Naive B cell (primary cell): ENCODE measurements at places on chromosomes 5 and 9. TPM values are rescaled to one million over a fixed set of nuclear protein-coding genes. Genes with fewer than 3 reads are reported as not detected.

Gene ORM1
- not detected for polyA plus RNA-seq

Gene MARCOL
- not detected for polyA plus RNA-seq

Gene IFNE
- polyA plus RNA-seq = not detected

Gene OLFM1
- polyA plus RNA-seq = not detected

Gene DBN1
- polyA plus RNA-seq = 0.88 TPM

Gene FIBCD1
- polyA plus RNA-seq = not detected

Gene WNK2
- polyA plus RNA-seq = not detected

GRCh38 chr9:26665666-26666065 lies 226.9 kb downstream of the CAAP1 start:
- no peak for DNase-seq

- DNase-seq = no peak
These were observed 98.5 kb upstream of the LMX1B start for GRCh38 chr9:126515001-126515872.

GRCh38 chr9:12667892-12668291 lies 25.3 kb upstream of the TYRP1 start:
- no peak for DNase-seq

DNA sequence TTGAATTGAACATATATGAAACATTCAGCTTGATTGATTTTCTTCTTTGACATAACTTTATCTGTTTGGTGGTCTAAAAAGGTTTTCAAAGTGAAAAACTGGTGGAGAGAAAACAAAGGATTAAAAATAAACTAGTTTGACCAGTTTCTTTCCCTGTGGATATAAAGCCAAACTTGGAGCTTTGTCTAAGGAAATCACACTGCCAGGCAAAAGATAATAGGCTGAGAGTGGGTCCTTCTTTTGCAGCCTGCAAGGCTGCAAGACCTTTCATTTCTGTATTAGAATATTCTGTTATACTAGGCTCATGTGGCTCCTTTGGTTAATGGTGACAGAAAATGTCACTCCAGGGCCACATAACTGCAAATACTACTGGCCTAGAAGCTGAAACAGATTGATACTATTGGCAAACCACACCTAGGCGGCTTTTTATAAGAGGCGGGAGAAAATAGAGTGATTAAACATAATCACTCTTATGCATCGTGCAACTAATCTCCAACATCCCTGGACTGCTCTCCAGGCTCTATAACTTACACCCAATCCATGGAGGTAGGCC lies 129.1 kb upstream of the ZNF462 start:
- no peak for DNase-seq

DNA sequence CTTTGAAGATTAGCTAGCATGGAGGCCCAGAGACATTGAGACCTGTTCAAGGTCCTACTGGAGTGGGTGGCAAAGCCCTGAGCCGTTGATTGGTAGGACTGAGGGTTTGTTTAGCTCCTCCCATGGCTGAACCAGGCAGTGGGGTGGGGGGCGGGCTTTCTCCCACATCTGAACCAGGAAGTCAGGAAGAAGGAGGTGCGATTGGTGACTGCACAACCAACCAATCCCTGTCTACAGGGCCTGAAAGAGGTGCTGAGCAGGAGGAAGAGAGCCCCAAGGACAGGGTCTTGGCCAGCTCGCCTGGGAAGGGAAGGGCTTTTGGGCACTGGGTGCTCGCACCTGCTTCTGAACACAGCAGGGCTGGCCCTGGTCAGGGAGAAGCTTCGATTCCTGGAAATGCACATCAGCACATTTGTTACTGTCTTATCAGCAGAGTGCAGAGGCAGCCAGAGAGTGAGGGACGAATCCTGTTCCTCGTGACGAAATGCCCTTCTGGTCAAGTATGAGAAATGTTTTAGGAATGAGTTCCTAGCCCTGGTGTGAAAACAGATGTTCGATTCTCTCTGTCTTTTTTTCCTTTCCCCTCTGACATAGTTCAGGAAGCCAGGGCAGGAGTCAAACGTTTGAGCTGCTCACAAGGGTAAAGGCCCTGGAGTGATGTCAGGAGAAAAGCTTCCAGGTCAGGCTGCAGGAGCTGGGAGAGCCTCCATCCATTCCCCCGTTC lies 294.8 kb upstream of the KLF4 start:
- no peak for DNase-seq

DNA sequence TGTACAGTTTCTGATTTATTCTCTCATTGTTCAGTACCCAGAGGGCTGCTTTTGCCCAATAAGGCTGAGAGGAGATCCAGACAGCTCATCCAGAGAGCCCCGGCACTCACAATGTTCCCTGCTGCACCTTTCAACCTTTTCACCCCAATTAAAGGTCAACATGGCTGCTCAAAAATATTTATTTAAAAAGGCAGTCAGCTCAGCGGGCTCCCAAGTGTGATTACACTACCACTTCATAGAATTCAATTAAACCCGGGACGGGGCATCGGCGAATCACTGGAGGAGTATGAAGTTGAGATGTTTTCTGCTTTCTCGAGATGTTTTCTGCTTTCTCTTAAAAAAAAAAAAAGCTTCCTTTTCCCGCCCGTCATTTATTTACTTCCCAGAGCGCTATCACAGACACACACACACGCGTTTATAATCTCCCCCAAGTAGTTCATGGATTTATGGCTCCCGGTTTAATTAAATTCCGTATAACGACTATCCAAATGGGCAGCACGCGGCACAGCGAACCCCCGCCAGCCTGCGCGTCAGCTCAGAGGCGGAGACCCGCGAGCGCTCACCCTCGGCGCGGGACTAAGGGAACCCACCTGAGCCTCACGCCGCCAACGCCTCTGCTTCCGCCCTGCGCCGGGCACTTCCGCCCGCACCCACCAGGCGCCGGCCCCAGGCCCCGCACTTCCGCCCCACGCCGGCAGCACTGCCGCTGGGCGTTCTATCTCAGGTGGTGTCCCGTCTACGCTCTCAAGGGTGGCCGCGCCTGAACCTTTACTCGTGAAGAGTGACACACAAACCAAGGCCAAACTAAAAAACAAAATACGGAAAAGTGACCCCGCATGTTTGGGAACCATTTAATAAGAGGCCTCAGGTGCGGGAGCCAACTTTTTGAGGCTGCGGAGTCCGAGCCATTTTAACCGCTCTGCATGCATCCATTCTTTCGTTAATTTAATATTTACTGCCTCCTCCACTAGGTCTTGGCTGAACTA lies at the start of gene C5orf63:
C5orf63 (minus strand) TSS at position 642 of the 986 bp plus-strand sequence. CDS start 14,507 bp downstream, outside the sequence.
- peak; percentile 89 for DNase-seq

DNA sequence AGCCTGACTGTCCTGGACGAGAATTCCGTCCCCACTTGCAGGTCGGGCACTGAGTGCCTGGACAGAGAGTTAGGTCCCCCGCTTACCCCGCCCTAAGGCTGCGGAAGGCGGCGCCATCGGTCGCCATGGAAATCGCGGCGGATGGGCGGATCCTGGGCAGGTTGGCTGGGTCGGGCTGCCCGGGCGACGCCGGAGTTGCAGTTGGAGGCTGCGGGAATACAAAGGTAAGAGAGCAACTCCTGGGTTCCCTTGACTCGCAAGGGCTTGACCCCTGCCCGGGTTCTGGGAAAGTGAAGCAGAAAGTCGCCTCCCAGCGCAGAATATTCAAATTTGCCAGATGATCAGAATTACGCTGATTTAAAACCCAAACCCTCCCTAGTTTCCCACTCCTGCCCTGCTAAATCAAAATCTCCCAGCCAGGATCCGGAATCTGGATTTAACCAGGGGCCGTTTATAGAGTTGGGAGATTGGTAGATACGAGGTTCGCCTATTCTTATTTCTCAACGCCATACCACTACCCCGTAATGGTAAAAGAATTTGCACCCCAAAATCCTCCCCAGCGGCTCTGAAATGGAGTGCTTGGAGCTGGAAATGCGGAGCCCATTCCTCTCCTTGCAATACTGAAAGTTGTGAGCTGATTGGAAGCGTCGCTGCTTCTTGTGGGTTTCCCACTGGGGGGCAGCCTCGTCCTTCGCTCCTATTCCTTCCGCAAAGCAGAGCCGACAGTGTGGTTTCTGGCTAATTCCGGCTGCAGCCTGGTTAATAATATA lies 156.4 kb upstream of the RASEF start:
- no peak for DNase-seq

DNA sequence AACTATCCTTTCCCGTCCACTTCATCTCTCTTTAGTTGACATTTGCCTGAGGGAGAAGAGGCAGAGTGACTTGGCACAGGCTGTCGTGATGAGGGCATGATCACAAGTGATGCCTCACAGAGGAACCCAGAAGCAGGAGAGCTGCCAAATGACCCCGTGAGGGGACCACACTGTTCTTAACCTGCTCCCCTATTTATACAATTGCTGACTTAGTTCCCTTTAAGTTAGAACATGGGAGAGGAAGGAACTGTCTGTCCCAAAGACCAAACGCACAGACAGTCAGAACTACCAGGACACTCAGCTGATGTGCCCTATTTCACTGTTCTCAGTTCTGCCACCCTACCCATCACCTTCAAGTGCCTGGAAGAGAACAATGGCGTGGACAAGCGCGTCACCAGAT lies 73.7 kb downstream of the SLC1A3 start:
- no peak for DNase-seq

- DNase-seq = no peak
These were observed 63.7 kb downstream of the LMX1B start for GRCh38 chr9:126677188-126678084.

DNA sequence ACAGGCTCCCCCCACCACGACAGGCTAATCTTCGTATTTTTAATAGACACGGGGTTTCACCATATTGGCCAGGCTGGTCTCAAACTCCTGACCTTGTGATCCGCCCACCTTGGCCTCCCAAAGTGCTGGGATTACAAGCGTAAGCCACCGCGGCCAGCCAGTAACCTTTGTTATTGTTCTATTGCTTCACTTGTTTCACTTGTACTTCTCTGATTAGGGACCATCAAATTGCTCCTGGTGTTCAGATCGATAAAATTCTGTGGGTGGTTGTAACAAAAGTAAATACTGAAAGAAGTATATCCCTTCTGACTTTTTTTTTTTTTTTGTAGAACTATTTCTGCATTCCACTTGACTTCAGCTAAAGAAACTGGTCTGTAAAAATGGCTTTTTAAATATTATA lies 445.5 kb upstream of the CDH10 start:
- DNase-seq = no peak

DNA sequence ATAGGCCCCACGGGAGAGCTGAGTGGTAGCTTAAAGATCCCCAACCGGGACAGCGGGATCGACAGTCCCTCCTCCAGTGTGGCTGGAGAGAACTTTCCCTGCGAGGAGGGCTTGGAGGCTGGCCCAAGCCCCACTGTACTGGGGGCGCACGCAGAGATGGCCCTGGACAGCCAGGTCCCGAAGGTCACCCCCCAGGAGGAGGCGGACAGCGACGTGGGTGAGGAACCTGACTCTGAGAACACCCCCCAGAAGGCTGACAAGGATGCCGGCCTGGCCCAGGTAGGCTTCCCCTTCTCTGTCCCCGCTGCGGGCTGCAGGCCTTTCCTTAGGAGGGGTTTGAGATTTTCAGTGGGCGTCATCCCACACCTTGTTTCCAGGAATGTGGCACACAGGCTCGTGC lies 29.1 kb downstream of the FGD3 start:
- no peak for DNase-seq
